ENCODE measurements at places on chromosomes 7 and 10.

GRCh38 chr7:12074889-12075288 lies 136.2 kb upstream of the TMEM106B start:
- no peak for DNase-seq

DNA sequence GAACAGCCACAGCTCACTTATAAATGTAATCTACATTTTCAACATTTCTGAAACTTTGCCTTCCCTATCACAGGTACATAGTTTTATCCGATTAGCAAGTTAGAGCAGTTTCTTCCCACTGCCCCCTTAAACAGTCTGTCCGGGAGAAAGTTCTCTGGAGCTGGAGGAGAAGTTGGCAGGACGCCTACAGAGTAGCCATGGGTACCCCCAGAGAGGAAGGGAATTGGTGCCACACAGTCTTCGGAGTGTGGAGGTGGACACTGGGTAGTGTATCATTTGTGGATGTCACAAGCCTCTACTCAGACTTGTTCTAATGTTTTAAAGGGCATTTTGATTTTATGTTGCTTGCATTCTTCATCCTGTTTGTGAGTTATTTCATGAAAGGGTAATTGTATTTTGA lies 39.0 kb downstream of the TAF3 start:
- no peak for DNase-seq

DNA sequence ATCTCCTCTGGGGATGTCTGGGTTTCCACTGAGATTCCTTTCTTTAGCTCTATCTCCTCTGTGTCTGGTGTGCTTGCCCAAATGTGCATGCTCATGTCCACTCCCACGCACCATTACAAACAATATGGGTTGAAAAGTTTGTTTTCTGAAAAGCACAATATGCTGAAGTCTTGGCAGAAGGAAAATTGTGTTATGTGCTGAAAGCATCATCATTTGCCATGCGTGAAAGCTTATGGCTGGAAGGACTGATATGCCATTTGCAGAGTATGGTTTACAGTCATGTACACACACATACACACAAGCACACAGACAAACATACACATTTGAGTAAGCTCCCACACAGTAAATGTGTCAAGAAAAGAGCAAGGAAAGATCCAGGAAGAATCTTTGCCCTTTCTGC lies 231.6 kb downstream of the SORCS3 start:
- no peak for DNase-seq

- no peak for DNase-seq
These were observed 10.0 kb upstream of the TNS3 start for GRCh38 chr7:47591655-47592572.

GRCh38 chr10:44874166-44874565 lies 37.0 kb upstream of the TMEM72 start:
- DNase-seq = peak; percentile 75

DNA sequence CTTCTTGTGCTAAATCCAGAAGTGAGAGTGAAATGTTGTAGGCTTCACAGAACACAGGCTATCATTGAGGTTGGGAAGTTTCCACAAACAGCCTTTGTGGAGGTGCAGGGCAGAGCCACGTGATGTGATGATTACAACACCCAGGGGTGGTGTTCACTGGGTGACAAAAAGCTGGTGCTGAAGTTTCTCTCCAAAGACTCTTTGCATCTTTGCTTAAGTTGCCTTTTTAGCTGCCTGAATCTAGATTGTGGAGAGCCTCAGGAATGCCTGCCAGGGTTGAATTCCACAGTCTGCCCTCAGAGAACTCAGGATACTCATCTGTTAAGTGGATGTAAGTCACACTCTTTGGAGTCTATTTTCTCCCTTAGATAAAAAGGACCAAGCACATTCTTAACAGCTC lies 56.3 kb downstream of the PLXNA4 start:
- no peak for DNase-seq

GRCh38 chr10:100033766-100034418 lies 24.1 kb upstream of the DNMBP start:
- DNase-seq = no peak

DNA sequence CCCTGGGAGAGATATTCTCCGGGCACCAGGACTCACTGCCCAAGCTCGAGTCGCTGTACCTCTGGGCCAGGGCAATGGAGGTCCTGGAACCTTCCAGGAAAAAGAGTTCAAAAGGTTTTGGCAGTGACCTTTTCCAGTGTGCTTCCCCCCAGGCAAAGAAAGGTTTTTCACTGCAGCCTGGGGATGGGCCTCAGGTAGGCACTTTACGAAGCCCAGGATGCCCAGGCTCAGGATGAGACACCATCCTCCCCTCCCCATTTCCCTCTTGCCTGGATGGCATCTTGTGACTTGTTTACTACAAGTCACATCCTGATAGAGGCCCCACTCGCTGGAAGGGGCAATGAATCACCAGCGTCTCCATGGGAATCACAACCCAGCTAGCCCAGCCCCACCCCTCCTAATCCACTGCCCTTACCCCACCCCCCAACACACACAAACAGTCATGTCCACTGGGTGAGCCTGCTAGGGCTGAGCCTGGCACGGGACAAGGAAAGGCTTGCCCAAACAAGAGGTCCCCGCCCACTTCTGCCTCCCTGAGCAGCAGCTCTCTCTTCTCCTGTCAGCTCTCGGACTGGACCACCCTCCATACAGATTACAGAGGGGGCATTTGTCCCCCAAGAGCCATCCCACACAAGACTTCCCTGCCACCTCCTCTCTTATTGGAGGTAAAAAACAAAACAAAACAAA lies 93.8 kb upstream of the SMNDC1 start:
- DNase-seq = peak; percentile 84

DNA sequence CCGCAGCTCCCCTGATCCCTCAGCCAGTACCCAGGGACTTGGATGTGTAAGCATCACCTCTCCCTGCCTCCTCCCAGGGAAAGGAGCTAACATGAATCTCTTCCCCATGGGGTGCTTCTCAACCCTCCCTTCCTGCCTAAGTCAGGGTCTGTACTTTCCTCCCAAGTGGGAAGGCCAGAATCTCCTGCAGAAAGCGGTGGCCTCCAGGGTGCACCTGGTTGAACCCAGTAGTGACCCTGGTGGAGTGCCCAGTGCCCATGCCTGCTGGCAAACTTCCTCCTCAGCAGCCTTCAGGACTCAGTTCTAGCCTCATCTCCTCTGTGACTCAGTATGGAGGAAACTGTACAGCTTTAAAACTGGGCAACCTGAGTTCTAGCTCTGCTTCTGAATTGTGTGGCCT lies 2.8 kb upstream of the LOXL4 start:
- no peak for DNase-seq

GRCh38 chr7:20797462-20798080 lies 10.9 kb upstream of the SP8 start:
- DNase-seq = no peak

- DNase-seq = no peak
These were observed 158.0 kb downstream of the C7orf25 start for GRCh38 chr7:42753811-42754363.

DNA sequence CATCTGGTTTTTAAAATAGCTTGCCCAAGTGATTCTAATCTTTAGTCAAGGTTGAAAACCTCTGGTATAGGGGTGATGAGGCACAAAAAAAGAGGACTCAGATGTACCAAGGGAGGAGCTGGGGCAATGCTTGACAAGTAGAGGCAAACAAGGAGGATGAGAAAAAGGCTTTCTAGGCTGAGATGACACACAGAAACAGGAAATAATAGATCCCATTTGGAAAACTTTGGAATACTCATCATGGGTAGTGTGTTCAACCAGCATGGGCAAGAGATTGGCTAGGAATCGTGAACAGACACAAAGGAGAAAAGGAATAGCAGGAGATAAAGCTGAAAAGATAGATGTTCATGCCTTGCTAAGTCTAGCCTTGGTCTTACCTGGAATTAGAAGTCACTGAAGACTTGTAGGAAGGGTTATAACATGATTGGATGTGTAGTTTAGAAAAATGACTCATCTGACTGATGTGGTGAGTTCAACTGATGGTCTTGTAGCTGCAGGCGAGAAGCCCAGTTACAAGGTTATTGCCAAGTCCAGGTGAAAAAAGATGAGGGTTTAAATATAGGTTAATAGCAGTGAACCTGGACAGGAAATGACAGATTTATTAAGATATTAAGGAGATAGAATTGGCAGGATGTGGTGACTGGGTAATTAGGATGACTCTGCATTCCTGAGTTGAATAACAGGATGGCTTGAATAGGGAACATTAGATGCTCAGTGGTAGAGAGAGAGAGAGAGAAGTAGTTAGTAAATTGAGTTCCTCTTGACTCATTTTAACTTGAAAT lies 214.0 kb upstream of the LRGUK start:
- DNase-seq = no peak

DNA sequence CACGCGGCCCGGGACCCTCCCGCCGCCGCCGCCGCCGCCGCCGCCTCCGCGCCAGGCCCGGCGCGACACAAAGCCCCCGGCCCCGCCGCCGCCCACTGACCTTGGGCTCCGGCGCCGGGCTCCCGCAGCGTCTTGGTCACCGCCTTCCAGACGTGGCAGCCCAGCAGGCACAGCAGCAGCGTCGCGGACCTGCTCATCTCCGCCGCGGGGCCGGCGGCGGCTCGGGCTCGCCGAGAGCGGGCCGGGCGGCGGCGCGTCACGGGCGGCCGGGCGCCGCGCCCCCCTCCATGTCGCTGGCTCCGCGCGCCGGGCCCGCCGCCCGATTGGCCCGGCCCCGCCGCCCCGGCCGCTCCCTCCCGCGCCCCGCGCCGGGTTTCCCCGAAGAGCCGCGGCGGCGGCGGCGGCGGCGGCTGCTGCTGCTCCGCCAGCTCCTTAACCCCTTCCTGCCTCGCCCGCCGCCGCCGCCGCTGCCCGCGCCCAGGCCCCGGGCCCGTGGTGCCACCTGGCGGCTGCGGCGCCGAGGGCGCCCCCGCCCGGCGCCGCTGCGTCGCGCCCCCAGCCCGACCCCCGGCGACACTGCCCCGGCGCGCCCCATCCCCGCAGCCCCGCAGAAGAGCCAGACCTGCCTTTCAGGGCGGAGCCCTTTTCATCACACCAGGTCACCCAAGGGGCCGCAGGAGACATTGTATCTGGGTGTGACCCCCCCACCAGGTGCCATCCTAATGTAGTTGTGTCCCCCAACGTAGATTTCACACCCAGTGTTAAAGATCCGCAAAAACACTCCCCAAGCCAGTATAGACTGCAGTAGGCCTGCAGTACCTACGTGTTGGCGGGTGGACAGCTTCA lies at the start of gene FAM171A1:
FAM171A1 (minus strand) TSS at position 434 of the 846 bp plus-strand sequence; CDS start at position 197, 237 bp downstream.
- no peak for DNase-seq

GRCh38 chr7:14275356-14275755 lies 285.9 kb upstream of the ETV1 start:
- DNase-seq = no peak

DNA sequence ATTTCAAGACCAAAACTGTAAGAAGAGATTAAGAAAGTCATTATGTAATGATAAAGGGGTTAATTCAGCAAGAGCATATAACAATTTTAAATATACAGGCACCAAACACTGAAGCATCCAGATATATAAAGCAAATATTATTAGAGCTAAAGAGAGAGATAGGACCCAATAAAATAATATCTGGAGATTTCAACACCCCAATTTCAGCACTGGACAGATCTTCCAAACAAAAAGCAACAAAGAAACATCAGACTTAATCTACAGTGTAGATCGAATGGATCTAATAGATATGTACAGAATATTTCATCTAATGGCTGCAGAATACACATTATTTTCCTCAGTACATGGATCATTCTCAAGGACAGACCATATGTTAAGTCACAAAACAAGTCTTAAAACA lies 151.3 kb downstream of the COBL start:
- DNase-seq = no peak

GRCh38 chr10:681670-682318 lies 7.7 kb downstream of the DIP2C start:
- DNase-seq = no peak

GRCh38 chr10:63497321-63497720 lies 23.9 kb upstream of the REEP3 start:
- no peak for DNase-seq

- DNase-seq = no peak
These were observed 42.6 kb downstream of the SRPK2 start for GRCh38 chr7:105346138-105346537.

- DNase-seq = no peak
These were observed 338.3 kb downstream of the ETV1 start for GRCh38 chr7:13651167-13651566.

DNA sequence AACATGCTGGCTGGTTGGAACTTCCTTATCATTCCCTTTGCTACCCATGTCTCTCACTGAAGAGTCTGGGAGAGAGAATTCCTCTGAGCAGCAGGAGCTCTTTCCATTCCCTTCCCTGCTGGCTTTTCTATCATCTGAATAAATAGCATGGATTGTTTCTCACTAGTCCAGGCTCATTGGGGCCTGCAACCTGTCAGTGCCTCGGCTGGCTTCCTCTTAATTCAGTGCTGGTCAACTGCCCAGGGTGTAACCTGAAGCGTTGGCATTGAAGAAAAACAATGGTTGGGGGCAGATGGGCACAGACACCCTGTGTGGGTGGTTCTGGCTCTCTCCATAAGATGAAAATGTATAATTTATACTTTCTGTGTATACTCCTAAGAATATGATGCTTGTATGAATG lies 155.6 kb downstream of the ANLN start:
- DNase-seq = no peak

- DNase-seq = no peak
These were observed 564.9 kb upstream of the MGMT start for GRCh38 chr10:128902031-128902710.

DNA sequence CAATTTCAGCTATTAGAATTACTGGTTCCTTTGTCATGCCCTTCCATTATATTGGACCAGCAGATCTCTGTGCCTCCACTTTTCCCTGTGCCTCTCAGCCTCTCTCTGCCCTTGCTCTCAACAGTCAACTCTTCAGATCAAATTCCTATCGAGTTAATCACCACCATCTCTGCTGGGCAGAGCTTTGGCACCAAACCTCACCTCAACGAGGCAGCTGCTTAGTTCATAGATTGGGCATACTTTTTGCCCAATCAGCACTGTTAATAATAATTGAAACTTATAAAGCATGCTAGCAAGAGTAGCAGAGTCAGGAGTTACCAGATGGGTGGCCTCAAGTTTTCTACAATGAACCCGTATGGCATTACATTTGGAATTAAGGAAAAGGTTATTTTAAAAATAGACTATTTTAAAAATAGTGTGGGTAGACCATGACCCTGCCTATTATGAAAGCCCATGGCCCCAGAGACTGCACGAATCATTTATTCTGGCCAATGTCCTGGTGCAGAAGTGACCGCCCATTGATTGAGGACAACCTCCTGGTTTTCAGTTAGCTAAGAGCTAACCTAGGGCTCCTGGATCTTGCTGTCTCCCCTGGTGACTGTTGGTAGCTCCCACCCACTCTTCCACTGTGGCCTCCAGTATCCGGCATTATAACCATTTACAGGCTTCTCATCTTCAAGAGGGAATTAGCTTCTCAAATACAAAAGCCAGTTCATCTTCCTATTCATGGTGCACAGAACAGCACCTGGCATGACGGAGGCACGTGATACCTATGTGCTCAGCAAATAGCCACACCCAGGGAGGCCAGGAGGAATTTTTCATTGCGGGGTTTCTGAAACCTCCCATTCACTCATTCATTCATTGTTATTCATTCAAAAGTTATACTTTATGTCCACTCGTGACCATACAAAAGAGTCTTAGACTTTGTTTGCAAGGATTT lies 265.4 kb downstream of the INHBA start:
- DNase-seq = no peak

- no peak for DNase-seq
These were observed 58.6 kb upstream of the OPALIN start for GRCh38 chr10:96417441-96417840.

GRCh38 chr7:33725111-33726025 lies 180.0 kb upstream of the BMPER start:
- DNase-seq = no peak

Measured in coronary artery (tissue), 2 donors.